Non-pigmented ciliary epithelial cell (primary cell): ENCODE measurements at places on chromosomes 1 and 21.
A peak's percentile ranks its signal among the peaks of the same experiment; 100 is the strongest.

GRCh38 chr1:95497566-95497965 is 263.6 kb downstream of the RWDD3 start:
- DNase-seq = no peak

DNA sequence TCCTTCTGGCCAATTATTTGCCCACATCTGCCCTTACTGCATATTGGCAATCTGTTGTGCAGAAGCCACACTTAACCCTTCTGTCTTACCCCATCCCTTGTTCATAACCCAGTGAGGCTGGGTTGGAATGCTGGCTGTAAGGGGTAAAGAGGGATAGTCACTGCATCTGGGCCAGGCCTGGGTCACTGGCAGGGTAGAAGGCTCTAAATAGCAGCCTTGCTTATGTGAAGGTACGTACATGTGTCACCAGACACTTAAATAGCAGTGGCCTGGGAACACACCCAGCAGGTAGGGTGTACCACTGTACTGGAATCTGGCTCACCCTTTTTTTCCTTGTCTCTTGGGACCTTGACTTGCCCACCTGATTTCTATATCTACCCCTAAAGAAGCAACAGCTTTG is 9.9 kb upstream of the TARS2 start:
- no peak for DNase-seq

DNA sequence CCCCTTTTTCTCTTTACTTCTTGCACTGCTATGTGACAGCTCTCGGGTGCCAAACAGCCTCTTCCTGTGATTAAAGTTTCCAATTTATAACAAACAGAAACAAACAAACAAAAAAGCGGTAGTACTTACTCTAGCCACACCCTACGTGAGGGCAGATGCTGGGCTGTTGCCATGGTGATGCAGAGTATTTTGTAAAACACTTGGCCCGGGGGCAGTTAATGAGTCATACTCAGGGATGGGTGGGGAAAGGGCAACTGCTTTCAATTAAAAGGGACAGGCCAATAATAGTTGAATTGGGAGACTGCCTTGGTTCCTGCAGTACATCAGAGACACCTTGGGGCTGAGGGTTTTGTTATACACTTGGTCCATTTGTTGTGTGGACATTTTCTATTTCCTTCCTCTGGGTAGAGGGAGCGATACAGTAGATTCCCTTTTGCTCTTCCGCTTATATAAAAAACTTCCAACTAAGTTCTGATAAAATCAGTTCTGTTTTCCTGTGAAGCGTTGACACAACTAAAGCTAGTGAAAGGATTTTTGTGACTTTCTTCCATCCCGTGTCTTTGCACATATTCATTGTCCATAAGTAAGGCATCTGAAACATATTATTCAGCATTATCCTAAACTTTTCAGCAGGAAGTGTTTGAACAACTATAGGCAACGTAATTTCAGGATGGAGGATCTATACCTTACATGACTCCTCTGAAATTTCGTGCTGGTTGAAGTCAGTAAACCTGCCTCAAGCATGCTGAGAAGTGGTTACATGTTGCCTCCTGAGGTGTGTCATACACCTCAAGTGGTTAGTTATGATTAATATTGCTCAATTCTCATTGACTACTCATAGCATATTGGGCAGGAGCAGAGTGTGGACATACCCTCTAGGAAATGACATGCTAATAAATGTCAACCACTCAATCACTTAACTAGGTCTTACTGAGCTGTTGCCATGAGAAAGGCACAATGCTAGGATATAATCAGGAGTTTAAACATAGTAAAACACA is 36.7 kb upstream of the THEM4 start:
- DNase-seq = peak; percentile 80

DNA sequence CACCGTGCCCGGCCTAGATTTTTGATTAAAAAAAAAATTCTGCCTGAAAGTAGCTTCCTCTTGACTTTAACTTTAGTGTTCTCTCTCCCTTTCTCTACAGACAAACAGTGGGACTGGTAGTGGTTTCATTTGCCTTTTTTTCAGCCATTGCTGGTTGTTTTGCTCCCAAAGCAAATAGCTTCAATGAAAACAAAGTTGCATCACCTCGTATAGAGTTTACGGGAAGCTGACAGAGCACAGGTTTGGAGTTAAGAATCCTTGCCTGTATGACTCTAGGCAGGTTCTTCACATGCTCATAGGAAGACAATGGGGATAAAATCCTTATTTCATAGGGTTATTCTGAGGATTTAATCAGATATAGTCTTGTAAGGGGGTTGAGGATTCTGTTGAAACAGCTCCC is 21.6 kb downstream of the AADACL4 start:
- no peak for DNase-seq

- DNase-seq = no peak
Observed at GRCh38 chr1:166692346-166692745, 146.9 kb upstream of the POGK start.

GRCh38 chr21:27681038-27681437 is 714.1 kb upstream of the ADAMTS5 start:
- DNase-seq = no peak

- no peak for DNase-seq
Observed at GRCh38 chr1:106344494-106344893, 712.0 kb upstream of the PRMT6 start.

- no peak for DNase-seq
Observed at GRCh38 chr1:93661829-93662474, 19.7 kb downstream of the BCAR3 start.

GRCh38 chr1:78603206-78603605 is 17.0 kb upstream of the IFI44L start:
- DNase-seq = no peak

DNA sequence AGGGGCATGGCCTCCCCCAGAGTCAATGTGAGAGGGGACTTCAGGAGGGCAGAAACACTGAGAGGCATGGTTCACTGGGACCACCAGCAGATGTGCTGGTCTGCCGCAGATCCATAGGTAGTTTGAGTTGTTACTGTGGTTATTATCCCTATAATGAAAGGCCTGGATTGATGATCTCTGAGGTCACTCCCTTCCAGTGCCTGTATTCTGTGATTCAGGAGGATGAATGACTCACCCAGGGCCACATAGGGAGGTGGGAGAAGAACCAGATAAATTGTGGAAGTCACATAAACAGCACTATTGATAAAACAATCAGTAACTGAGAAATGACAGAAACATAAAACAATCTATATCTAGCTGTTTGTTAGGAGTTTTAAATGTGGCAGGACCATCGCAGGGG is 22.7 kb upstream of the ACTL8 start:
- DNase-seq = no peak

GRCh38 chr1:84376000-84376910 is 22.0 kb upstream of the DNASE2B start:
- DNase-seq = no peak

- DNase-seq = no peak
Observed at GRCh38 chr1:196723325-196724185, 51.1 kb upstream of the CFHR3 start.

- DNase-seq = no peak
Observed at GRCh38 chr1:100523038-100523652, 14.8 kb upstream of the GPR88 start.

GRCh38 chr1:181086926-181087325 is 1.6 kb upstream of the IER5 start:
- no peak for DNase-seq
